ENCODE measurements at places on chromosomes 6 and 20.
A peak's percentile ranks its signal among the peaks of the same experiment; 100 is the strongest.

- no peak for DNase-seq
Observed at GRCh38 chr20:36569847-36570429, 3.5 kb upstream of the TGIF2 start.

- DNase-seq, result no peak
Observed at GRCh38 chr6:14656078-14656521, 538.5 kb downstream of the CD83 start.

- DNase-seq, result no peak
Observed at GRCh38 chr6:28960846-28961500, 37.2 kb upstream of the TRIM27 start.

DNA sequence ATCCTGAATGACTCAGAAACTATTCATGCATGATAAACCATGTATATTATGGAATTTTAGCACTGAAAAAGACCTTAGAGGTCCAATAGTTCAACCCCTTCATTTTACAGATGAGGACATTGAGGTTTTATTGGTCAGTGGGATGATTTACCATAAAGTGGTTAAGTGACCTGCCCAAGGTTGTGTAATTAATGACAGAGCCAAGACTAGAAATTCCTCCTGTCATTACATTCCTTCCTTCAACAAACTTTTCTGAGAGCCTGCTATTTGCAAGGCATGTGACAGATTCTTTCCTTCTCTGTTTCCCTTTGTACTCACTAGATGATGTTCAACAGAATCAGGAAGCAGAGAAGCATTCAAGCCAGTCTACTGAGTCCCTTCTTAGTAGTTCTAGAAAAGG, 170.7 kb upstream of the KCNK16 start:
- DNase-seq, result no peak

- no peak for DNase-seq
Observed at GRCh38 chr20:18011951-18012645, 43.3 kb downstream of the MGME1 start.

DNA sequence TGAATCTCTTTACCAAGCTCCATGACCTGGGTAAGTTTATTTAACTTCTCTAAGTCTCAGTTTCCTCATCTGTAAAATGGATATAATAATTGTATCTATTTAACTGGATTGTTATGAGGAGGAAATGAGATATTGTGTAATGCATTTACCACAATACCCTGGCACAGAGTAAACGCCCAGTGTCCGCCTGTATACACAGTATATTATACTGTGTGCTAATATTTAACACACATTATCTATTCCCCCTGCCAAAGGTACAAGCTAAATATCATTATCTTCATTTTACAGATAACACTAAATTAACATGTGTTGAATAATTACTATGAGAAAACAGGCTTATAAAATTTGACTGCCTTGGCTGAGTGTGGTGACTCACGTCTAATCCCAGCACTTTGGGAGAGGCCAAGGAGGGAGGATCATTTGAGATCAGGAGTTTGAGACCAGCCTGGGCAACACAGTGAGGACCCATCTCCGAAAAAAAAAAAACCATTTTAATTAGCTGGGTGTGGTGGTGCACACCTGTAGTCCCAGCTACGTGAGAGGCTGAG, 38.7 kb upstream of the TNFRSF21 start:
- no peak for DNase-seq

DNA sequence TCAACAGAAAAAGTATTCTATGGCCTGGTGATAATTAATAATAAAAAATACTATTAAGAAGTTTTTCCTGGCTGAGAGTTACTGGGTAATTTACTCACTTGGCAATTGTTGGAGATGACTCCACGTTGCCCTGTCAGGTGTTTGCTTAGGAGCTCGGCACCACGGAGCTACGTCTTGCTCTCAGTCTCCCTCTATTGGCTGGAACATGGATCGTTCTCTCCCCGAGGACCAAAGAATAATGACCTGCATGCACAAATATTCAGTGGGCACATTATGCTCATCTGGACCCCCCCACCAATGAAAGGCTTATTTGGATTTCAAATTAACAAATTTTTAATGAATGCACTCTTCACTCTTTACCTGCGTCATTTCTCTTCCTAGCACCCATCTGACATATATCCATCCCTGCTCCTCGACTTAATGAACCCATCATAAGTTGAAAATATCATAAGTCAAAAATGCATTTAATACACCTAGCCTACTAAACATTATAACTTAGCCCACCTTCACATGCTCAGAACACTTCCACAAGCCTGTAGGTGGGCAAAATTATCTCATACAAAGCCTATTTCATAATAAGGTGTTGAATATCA, 71.0 kb upstream of the CD83 start:
- no peak for DNase-seq

DNA sequence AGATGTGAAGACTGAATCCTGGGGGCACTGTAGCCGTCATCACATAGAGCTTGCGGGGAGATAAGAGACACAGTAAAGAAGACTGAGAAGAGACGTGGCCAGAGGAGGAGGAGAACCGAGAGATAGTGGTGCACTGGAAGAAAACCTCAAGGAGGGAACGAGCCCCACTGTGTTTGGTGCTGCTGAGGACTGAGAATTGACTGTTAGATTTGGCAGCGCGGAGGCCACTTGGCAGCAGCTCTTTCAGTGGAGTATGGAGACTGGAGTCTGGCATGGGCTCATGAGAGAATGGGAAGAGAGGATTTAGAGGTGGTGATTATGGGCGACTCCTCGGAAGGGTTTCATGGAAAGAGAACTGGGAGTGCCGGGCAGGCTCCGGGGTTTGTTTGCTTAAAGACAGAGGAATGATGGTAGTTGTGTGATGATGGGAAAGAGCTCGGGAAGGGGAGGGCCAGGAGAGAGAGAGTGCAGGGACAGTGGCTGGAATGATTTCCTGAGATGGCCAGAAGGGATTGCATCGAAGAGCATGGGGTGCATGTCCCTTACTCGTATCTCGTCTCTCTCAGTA, 18.0 kb downstream of the CDYL start:
- peak; percentile 74 for DNase-seq

- DNase-seq, result no peak
Observed at GRCh38 chr20:54113566-54113965, 43.2 kb upstream of the BCAS1 start.

DNA sequence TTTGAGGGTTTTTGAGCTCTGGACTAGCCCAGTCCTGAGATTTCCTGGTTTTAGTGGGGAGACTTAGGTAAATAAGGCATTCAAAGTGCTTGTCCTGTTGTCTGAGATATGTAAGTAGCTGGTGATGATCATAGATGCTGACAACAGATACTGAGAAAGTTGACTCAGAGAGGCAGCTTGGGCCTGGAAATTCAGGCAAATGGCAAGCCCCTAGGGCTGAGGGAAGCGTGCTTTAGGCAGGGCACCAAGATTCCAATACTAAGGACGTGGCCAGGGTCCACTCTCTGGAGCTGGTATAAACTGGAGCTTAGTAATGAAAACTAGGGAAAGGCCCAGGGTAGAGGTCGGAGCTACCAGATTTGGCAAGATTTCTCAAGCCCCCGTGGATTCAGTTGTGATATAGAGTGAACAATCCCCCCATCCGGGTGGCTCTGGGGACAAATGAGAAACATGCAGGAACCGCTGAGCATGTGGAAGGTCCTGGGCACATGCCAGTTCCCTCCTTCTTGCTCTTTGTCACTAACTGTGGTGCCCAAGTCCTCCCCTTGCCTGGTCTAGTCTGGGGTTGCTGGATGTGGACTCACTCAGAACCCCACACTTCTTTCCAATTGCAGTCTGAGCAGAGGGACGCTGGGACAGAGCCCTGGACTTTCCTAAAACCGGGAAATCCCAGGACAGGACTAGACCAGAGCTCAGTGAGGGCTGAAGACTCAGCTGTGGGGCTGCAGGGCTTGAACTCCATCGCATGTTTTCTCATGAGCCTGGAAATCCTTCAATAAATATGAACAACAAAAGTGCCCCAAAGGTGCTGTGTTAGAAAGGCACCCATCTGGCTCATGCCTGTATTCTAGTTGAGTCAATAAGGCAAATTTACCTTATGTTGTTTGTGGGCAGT, 10.3 kb downstream of the SLC22A3 start:
- no peak for DNase-seq

- no peak for DNase-seq
Observed at GRCh38 chr6:151179321-151179720, 60.4 kb upstream of the AKAP12 start.

DNA sequence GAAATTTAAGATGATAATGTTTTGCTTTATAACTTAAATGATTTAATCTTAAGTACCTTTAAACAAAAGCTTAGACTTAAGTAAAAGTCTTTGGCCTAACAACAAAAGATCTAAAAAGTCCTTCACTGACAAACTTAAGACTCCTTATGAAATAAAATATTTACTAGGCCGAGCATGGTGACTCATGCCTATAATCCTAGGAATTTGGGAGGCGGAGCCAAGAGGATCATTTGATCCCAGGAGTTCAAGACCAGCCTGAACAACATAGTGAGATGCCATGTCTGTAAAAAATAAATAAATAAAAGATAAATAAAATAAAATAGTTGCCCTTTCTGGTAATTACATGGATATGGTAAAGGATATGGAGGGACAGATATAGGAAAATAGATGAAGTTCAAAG, 12.4 kb downstream of the KATNA1 start:
- no peak for DNase-seq

DNA sequence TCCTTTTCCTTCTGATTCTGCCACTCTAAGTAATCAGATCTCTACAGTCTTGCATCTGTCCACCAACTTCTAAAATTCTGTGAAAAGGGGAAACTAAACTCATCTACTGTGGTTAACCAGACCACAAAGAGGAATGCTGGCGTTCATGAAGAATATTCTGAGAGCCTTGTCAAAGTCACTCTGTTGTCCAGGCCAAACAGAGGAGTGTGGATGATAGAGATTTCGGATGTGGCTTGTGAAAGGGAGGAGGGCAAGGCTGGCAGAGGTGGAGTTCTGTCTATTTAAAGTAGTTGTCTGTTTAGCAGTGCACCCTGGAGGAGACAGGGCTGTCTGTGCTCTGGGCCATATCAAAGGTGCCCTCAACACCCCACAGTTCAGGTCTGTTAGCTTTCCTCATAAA, 33.9 kb downstream of the CCN2 start:
- DNase-seq, result no peak

DNA sequence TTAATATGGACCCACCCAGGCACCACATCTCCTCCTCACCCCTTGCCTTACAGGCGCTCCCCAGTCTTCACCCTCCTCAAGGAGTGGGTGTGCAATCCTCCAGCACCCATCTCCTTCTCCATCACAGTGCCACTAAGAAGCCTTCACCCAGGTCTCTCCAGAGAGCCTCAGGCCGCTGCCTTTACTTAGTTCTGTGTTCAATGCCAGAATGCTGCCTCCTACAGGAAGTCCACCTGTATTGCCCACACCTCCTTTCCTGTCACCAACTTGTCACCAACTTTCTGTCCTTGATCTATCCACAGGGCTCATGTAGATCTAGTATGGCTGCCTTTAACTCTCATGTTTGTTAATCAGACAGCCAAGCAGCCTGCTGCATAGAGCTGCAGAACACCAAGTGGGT, 586 bp upstream of the LST1 start:
- DNase-seq, result no peak

GRCh38 chr20:58808271-58809046, 42.2 kb downstream of the GNAS-AS1 start:
- DNase-seq, result no peak

- DNase-seq, result no peak
Observed at GRCh38 chr6:130935978-130936377, 108.8 kb downstream of the SMLR1 start.

- DNase-seq, result no peak
Observed at GRCh38 chr6:39850736-39851297, 58.6 kb downstream of the DAAM2 start.

DNA sequence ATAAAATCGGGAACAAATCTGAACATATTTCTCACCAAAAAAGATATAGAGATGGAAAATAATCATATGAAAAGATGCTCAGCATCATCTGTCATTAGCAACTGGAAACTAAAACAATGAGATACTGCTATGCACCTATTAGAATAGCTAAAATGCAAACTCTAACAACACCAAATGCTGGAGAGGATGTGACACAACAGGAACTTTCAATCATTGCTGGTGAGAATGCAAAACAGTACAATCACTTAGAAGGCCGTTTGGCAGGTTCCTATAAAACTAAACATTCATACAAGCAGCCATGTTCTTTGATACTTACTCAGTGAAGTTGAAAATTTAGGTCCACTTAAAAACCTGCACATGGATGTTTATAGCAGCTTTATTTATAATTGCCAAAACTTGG, 67.0 kb downstream of the FAM50B start:
- no peak for DNase-seq

- no peak for DNase-seq
Observed at GRCh38 chr6:74181471-74181870, 485.5 kb downstream of the CD109 start.

GRCh38 chr20:47785854-47786764, 828 bp upstream of the SULF2 start:
- peak; percentile 72 for DNase-seq

DNA sequence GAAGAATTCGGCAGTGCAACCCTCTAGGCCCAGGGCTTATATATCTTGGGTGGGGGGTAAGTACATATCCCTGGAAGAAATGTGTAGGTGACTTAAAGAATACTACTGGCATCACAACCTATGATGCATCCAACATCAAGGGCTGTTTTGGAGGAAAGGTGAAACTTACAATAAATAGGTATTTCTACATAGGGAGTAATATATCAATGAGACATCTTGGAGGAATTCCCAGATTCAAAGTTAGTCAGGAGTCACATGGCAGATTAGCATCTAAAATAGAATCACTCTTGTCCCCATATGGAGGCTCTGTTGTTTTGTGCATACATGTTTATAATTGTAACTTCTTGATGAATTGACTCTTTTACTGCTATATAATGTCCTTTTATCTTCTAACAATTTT, 375.5 kb downstream of the PAX1 start:
- no peak for DNase-seq

DNA sequence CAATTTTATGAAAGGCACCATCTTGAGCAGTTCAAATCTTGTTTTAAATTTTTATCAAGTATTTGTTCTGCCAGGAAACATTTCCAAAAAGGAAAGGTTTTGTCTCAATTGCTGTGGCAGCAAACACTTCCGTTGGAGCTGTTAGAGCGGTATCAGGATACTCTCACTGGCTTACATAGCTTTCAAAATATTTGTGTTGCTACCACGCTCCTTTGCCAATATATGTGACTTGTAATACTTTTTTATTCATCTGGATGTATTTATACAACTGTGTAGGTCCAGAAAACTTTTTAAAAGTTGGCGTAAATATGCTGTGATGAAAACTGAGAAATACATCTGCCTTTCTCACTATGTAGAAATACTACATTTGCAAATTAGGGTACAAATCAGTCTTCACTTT, 37.8 kb upstream of the NHSL1 start:
- DNase-seq, result no peak

GRCh38 chr6:130967502-130968445, 95.3 kb downstream of the EPB41L2 start:
- DNase-seq, result no peak

DNA sequence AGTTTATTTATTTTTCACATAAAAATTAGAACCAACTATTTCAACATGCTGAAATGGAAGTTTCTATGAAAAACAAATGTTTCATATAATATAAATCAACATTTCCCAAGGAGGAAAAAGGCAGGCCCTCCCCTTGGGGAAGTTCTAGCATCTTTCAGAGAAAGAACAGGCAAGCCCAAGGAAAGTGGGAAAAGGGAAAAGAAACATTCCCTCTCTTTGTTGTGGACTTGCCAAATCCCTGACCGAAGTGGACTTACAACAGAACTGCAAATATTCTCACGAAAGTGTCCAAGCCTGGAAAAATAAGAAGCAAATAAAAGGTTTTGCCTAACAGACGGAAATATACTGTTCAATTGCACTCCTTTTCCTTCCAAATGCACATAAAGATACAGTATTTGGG, 214.4 kb downstream of the ATXN1 start:
- no peak for DNase-seq
